Liver (tissue), 10 donors: ENCODE measurements at places on chromosomes 16 and 17. TPM values are rescaled to one million over a fixed set of nuclear protein-coding genes. Genes with fewer than 3 reads are reported as not detected.

DNA sequence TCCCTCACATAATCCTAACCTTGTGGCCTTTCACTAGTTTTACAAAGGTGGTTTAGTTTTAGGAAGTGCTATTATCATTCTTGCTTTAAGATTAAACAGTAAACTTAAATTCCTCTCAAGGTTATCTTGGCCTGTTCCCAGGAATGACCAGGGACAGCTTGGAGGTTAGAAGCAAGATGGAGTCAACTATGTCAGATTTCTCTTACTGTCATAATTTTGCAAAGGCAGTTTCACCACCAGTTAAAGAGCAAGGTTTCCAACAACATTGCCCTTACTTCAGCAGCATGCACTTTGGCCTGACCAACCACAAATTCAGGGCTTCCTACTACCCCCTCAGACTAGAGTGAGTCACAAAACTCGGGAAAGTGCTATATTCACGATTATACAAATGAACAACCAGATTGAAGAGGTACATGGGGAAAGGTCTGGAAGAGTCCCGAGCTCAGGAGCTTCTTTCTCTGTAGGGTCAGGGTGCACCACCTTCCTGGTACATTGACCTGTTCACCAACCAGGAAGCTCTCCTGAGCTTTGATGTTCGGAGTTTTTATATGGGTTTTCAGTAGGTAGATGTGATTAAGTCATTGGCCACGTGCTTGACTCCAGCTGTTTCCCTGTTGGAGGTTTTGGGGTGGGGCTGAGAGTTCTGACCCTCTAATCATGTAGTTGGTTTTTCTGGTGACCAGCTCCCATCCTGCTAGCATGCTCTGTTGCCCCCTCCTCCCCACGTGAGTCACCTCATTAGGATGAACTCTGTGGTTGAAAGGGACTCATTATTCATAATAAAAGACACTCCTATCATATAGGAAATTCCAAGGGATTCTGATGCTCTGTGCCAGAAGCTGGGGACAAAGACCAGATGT is 19.4 kb downstream of the RHOT1 start:
- H3K36me3 ChIP-seq, result peaks cover 6% of the 10 kb centered on the region
- H3K4me1 ChIP-seq, result no peaks in the 10 kb centered on the region
- no peaks in the 10 kb centered on the region for H3K27me3 ChIP-seq
- H3K4me3 ChIP-seq, result no peak overlapping the region
- no peak for DNase-seq

DNA sequence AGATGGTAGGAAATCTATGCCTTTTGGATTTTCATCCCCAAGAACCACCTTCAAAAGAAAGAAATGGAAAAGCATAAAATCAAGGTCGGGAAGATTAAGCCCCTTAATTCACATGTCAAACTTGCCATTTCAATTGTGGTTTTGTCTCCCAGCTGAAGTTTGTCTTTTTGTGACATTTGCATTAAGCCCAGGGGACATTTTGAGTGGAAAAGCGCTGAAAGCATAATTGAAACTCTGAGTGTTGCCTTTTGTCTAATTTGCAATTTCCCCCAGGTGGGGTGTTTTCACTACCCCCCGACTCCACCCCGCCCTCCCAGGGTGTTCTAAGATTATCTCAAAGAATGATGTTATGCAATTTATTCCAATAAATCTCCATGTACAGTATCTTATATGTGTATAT is 396.2 kb downstream of the CDH13 start:
- no peak overlapping the region for H3K4me3 ChIP-seq
- no peaks in the 10 kb centered on the region for H3K4me1 ChIP-seq
- H3K27me3 ChIP-seq, result no peaks in the 10 kb centered on the region
- H3K27ac ChIP-seq, result no peak overlapping the region
- DNase-seq, result no peak

- H3K4me3 ChIP-seq, result peak overlapping the region; percentile 34
- no peaks in the 10 kb centered on the region for H3K27me3 ChIP-seq
- peak overlapping the region; percentile 21 for H3K27ac ChIP-seq
- peaks cover 41% of the 10 kb centered on the region for H3K4me1 ChIP-seq
- H3K36me3 ChIP-seq, result no peaks in the 10 kb centered on the region
Observed at GRCh38 chr17:28317966-28318758, 838 bp upstream of the TMEM97 start.

DNA sequence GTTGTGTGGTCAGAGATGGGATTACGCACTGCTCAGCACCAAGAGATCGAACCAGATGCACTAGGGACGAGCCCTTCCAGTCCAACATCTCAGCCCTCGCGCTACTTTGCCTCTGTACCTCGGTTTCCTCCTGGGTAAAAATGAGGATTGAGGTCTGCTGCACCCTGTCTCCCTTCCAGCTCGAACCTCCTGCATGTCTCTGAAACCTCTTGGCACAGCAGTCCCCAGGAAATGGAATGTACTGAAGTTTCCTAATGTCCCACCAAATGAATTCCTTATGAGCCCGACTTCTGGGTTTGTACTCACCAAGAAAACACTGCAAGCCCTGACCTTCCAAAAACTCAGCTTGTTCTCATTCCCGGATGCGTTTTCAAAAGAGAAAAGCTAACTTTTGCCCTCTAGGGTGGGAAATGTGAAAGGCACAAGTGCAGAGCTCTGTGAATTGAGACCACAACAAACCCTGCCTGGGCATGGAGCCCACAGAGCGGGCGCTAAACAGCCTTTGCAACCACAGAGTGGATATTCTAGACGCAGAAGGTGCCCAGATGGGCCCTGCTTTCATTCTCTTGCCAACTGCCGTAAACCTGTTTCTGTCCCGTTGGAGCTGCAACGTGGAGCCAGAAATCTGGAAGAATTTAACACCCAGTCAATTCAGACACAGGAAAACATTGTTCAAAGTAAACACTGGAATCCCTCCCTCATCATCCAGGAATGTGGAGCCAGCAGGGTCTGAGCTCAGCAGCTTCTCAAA is 10.3 kb downstream of the CDRT4 start:
- no peak overlapping the region for H3K27ac ChIP-seq
- DNase-seq, result no peak
- H3K4me3 ChIP-seq, result no peak overlapping the region
- H3K36me3 ChIP-seq, result peaks cover 3% of the 10 kb centered on the region
- H3K4me1 ChIP-seq, result no peaks in the 10 kb centered on the region

- H3K4me1 ChIP-seq, result peaks cover 3% of the 10 kb centered on the region
- no peak overlapping the region for H3K27ac ChIP-seq
- no peaks in the 10 kb centered on the region for H3K27me3 ChIP-seq
- DNase-seq, result no peak
Observed at GRCh38 chr16:19745286-19746010, 27.4 kb downstream of the IQCK start.

GRCh38 chr16:534856-535445 is 7.4 kb downstream of the CAPN15 start:
- peaks cover 3% of the 10 kb centered on the region for H3K36me3 ChIP-seq
- DNase-seq, result no peak
- no peak overlapping the region for H3K4me3 ChIP-seq
- no peak overlapping the region for H3K27ac ChIP-seq
- no peaks in the 10 kb centered on the region for H3K27me3 ChIP-seq

DNA sequence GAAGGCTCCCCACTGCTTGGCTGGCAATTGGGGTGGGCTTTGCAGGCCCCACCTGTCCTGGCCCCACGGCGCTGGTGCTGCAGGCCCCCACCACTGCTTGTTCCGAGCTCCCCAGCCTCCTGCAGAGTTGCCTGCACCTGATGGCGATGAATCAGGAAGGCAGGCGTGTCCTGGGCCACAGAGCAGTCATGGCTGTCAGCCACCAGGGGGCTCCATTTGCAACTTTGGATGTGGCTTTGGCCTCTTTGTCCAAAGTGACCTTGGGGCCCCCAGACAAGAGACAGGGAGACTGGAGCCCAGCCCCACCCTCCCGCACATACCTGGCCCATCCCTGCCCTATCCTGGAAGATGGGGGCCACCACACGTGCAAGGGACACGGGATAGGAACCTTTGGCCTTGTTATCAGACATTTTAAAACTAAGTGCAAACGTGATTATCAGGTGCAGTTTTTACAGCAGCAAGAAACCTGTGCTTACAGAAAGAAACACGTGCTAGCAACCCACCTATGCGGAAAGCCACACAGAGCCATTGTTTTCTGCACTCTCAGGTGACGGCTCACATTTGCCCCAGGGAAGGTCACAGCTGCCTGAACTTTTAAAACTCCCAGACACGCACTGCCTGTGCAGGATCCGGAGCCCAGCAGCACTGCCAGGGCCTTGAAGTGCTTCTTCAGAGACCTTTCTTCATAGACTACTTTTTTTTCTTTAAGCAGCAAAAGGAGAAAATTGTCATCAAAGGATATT is at the start of gene DNASE1:
Gene DNASE1 (plus strand): TSS at position 443 of the 743 bp plus-strand sequence. CDS start 683 bp downstream, outside the sequence.
- H3K4me1 ChIP-seq, result no peaks in the 10 kb centered on the region
- DNase-seq, result peak; percentile 73
- H3K4me3 ChIP-seq, result no peak within 1 kb of the TSS

GRCh38 chr17:49821916-49822315 is 26.0 kb downstream of the TAC4 start:
- H3K27ac ChIP-seq, result no peak overlapping the region
- H3K4me3 ChIP-seq, result no peak overlapping the region
- no peaks in the 10 kb centered on the region for H3K27me3 ChIP-seq
- DNase-seq, result no peak

DNA sequence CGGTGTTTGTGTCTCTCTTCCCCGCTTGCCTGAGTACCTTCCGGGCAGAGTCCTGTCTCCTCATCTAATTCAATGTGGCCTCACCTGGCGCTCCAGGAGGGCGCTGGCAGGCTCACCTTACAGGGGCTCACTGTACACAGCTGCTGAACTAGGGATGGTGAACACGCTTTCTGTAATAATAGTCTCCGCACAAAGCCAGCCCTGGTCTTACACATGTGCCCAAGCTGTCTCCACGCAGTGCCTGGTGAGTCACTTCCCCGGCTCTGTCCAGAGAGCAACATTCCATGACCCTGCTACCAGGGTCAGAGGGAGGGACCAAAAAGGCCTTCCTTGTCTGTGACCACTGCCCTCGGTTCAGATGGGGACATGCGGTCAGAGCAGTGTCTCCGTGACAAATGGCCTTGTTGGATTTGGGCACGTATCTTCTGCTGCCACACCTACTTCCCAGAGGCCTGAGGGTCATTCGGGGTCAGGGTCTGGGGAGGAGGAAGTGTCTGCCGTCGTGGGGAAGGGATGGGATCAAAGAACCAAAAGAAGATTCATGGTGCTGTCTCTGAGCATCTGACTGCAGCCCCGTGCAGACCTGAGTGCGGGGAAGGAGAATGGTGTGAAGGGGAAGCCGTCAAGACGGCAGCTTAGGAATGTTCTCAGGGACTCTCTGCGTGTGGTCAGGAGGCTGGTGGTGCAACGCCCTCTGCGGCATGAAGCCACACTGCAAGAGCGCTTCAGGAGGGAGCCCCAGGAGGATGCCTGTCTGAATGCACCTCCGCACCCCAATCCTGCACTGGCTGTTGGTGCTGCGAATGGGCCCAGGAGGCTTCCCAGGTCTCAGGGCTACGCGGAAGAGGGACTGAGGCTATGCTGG is 68.8 kb downstream of the IL21R start:
- H3K4me3 ChIP-seq, result no peak overlapping the region
- H3K36me3 ChIP-seq, result peaks cover 88% of the 10 kb centered on the region
- H3K27ac ChIP-seq, result peak overlapping the region; percentile 5
- no peaks in the 10 kb centered on the region for H3K27me3 ChIP-seq
- no peaks in the 10 kb centered on the region for H3K4me1 ChIP-seq

GRCh38 chr17:77153472-77153871 is 12.7 kb downstream of the SEC14L1 start:
- DNase-seq, result no peak
- no peaks in the 10 kb centered on the region for H3K36me3 ChIP-seq
- no peak overlapping the region for H3K4me3 ChIP-seq
- H3K27me3 ChIP-seq, result no peaks in the 10 kb centered on the region
- no peak overlapping the region for H3K27ac ChIP-seq

- H3K4me3 ChIP-seq, result peak overlapping the region; percentile 94
- peak overlapping the region; percentile 90 for H3K27ac ChIP-seq
- H3K27me3 ChIP-seq, result no peaks in the 10 kb centered on the region
- H3K36me3 ChIP-seq, result peaks cover 28% of the 10 kb centered on the region
Observed at GRCh38 chr17:58352596-58353388, 791 bp upstream of the SUPT4H1 start.

DNA sequence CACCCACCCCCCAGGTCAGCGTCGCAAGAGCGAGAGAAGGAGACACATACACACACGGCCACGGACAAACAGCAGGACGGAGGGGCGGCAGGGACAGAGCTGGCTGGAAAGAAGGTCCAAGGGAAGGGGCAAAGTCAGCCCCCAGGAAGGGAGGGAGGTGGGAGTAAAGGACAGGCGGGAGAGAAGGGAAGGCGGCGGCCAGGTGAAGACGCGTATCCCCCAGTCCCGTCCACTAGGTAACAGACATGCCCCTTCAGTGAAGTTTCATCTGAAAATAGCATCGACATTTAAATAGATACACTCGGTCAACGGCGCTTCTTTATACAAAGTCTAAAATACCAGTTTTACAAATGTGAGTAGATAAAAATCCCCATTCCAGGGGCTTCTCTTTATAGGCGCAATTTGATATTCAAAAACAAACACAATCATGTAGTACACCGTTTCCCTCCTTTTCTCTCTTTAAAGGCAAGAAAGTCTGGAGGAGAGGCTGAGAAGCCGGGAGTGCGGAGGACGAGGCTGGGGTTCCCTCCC is 4.5 kb downstream of the CBX8 start:
- peaks cover 9% of the 10 kb centered on the region for H3K27me3 ChIP-seq
- no peak for DNase-seq
- H3K4me3 ChIP-seq, result no peak overlapping the region
- no peak overlapping the region for H3K27ac ChIP-seq
- peaks cover 12% of the 10 kb centered on the region for H3K4me1 ChIP-seq
- no peaks in the 10 kb centered on the region for H3K36me3 ChIP-seq

DNA sequence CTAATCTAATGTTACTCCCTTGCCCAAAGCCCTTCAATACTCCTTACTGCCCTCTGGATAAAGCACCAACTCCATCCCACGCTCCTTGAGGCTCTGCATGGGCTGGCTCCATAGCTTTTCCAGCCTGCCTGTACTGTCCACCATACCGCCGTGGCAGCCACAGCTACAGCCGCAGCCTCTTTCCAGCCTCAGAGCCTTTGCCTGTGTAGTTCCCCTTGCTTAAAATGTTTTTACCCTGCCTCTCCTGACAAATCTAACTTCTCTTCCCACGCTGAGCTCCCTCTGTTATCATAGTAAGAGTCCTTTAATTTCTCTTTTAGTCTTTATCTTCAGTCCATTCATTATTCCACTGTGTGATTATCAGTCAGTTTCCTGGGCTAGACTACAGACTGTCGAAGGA is 22.0 kb downstream of the TEX14 start:
- H3K36me3 ChIP-seq, result no peaks in the 10 kb centered on the region
- H3K27me3 ChIP-seq, result no peaks in the 10 kb centered on the region
- H3K4me1 ChIP-seq, result no peaks in the 10 kb centered on the region
- DNase-seq, result no peak
- no peak overlapping the region for H3K4me3 ChIP-seq

NOL11 gene
- 27.2 TPM for total RNA-seq

LITAFD gene
- total RNA-seq, result not detected

DRC3 gene
- total RNA-seq, result 1.5 TPM

EMP2 gene
- total RNA-seq, result 6.2 TPM

POLR3K gene
- total RNA-seq, result 8.3 TPM

HS3ST3A1 gene
- 2.1 TPM for total RNA-seq

TOX3 gene
- total RNA-seq, result 2.1 TPM
